ENCODE measurements at places on chromosomes 16 and 17.

- no peak for DNase-seq
Observed at GRCh38 chr17:73610331-73610911, 33.8 kb downstream of the SDK2 start.

- DNase-seq: no peak
Observed at GRCh38 chr17:82463391-82463790, 4.8 kb downstream of the NARF start.

- no peak for DNase-seq
Observed at GRCh38 chr16:83835586-83836566, 28.1 kb downstream of the HSBP1 start.

DNA sequence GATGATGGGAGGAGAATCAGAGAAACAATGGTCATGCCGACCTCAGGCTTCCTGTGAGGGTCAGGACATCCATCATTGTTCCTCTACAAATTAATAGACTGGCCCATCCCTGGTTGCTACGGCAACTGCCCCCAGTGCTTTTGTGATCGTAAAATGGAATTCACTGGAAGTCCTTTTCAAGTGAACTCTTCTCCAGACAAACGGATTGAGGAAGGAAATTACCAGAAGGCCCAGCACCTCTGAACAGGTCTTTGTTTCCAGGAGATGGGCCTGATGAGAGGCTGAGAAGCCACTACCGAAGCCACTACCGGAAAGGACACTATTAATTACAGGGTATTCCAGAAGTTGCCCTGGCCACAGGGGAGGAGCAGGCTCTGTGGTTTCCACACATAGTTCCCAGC, 126.0 kb downstream of the MGAT5B start:
- no peak for DNase-seq

- DNase-seq: no peak
Observed at GRCh38 chr17:57586196-57586740, 158.8 kb downstream of the CCDC182 start.
